Stimulated activated CD4-positive, alpha-beta T cell treated with anti-CD3 and anti-CD28 coated beads, TNF-alpha, amount 100 ng/mL, for 48 hours (primary cell): ENCODE measurements at places on chromosomes 5 and 9.

GRCh38 chr9:90842996-90843395 is 41.4 kb downstream of the SYK start:
- DNase-seq = no peak

GRCh38 chr5:79512471-79513307 is 1.2 kb downstream of the HOMER1 start:
- DNase-seq = no peak

GRCh38 chr5:145242551-145242950 is 592.6 kb downstream of the PRELID2 start:
- DNase-seq = no peak

DNA sequence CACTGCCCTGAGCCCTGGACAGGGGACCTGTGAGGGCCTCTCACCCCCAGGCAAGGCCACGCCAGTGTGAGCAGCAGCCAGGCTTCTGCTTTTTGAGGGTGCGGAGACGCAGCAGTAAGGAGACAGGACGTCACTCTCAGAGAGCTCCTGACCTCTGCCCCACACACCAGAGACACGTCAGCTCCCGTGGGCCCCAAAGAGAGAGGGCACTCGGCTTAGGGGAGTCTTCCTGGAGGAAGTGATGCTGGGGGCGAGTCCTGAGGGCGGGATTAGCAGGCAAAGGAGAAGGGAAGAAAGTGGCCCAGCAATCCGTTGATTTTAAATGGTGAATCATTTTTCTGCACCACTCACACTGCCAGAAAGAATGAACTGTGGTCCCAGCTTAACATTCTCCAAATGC is 24.0 kb upstream of the SLC9A3 start:
- DNase-seq = no peak

DNA sequence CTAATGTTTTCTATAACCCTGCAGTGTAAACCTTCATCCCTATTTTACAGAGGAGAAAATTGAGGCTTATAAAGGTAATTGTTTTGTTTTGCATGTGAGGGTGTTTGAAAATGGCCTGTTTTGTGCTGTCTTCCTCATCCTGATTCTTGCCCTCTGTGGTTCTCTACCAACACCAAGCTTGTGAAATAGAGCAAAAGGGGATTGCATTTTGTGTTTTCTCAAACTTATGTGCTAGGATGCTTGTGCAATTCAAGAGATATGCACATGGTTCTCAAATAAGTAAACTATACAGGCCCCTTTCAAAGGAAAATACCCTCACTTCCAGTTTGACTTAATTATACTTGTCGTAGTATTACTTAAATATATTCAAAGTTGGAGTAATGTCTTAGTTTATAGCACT is 17.2 kb downstream of the PAM start:
- no peak for DNase-seq

GRCh38 chr5:149314571-149315111 is 30.7 kb upstream of the GRPEL2 start:
- DNase-seq = no peak

DNA sequence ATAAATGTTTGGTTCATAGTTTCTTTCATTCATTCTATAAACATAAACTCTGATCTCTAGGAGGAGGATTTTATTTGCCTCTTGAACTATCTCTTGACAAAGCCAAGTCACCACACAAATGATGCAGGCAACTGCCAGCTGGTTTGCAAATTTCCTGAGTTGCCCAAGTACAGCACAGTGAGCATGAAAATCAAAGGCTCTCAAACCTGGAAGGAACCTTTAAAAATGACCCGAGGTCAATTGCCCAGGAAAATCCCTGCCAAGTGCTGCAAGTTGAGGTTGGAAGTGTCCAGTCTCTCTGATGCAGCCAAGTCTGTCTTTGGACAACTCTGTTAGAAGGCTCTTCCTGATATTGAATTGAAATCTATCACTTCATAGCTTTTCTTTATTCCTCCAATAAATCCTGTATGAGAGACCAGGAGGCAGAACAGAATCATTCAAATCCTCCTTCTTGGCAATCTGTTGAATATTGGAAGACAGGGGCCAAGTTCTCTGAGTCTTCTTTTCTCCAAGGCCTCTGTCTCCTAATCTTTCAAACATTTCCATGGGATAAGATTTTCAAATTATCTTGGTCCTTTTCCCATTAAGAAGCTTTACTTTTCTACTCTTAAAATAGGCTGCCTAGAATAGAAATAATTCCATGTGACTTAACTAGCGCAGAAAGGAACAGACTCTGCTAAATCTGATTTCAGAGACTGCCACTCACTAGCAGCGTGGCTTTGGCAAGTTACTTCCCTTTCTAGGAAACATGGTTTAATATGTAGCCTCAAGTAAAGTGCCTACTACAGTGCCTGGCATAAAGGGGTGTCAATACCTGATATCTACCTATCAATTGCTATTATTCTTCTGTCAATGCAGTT is 159.2 kb downstream of the SNX18 start:
- no peak for DNase-seq

GRCh38 chr5:76175821-76176403 is 92.7 kb downstream of the SV2C start:
- DNase-seq = no peak

GRCh38 chr5:40801771-40802562 is 3.8 kb upstream of the PRKAA1 start:
- no peak for DNase-seq

GRCh38 chr5:41908374-41909079 is 4.4 kb downstream of the RIMOC1 start:
- no peak for DNase-seq

DNA sequence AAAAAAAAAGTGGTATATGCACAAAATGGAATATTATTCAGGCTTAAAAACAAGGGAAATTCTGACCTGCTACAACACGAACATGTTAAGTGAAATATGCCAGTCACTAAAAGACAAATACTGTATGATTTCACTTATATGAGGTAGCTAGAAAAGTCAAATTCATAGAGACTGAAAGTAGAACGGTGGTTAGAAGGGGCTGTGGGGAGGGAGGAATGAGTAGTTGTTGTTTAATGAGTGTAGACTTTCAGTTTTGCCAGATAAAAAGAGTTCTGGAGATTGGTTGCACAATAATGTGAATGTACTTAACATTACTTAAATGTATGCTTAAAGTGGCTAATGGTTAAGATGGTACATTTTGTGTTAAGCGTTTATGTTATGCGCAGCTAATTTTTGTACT is 79.5 kb upstream of the IL12B start:
- peak; percentile 6 for DNase-seq

- no peak for DNase-seq
Observed at GRCh38 chr9:19188771-19189170, 41.7 kb upstream of the DENND4C start.

- no peak for DNase-seq
Observed at GRCh38 chr9:121364077-121364476, 6.0 kb downstream of the STOM start.

DNA sequence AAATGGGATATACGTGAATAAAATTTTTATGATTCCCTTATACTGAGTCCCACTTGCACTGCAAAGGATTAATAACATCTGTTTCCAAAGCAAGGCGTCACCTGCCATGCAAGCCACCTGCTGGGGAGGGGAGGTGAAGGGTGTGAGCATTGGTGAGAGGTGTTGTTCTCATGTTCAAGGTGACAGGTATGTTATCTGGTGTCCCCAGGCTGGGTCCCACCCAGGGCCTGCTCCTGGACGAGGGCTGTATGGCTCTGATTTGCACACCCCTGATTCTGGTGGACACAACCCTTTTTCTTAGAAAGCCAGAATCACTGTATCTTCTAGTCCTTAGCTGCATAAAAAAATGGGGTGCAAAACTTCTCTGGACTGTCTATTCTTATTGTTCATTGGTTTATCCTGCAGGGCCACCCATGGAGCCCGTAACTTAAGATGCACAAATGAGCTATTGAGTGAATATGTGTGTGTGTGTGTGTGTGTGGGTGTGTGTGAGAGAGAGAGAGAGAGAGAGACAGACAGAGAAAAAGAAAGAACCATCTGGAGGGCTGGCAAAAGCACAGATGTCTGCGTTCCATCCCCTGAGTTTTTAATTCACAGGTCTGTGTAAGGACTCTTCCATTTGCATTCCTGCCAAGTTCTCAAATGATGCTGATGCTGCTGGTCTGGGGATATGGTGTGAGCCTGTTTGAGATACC is 53.7 kb downstream of the SYK start:
- DNase-seq = no peak

GRCh38 chr9:85428230-85428629 is 313.5 kb downstream of the AGTPBP1 start:
- no peak for DNase-seq

- DNase-seq = no peak
Observed at GRCh38 chr5:10746711-10747110, 14.3 kb downstream of the DAP start.

GRCh38 chr5:142716963-142717362 is 31.1 kb upstream of the FGF1 start:
- peak; percentile 9 for DNase-seq

GRCh38 chr5:170756691-170757090 is 26.8 kb upstream of the GABRP start:
- DNase-seq = no peak

DNA sequence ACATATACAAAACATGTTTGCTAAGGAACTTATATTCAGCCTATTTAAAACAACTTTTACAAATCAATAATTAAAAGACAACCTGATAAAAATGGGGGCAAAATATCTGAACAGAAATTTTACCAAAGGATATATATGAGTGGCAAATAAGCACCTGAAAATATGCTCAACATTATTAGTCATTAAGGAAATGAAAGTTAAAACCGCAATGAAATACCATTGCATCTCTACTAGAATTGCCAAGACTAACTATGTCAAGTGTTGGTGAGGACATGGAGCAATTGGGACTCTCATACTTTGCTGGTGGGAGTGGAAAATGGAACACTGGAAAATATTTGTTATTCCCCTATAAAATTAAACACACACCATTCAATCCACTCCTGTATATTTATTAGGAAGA is 26.3 kb upstream of the PPP2R2B start:
- no peak for DNase-seq

GRCh38 chr5:134083517-134083916 is 31.0 kb upstream of the TCF7 start:
- no peak for DNase-seq

DNA sequence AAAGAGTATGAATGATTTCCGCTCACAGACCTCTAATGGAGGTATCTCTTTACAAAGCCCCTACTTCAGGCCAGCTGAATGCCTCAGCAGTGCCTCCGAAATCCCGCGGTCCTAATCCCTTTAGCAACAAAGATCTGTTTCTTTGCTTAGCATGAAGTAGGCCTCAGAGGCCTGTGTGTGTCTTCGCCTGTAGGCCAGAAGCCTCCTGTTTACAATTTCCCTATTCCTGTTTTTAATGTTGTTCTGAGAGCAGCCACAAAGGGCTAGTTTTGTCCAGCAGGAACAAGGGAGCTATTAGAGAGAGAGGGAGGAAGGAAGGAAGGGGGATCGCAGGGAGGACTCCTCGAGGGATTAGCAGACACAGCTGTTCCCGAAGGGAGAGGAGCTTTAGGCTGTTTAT is 166.4 kb upstream of the SPRY4 start:
- DNase-seq = no peak

GRCh38 chr5:89302102-89302891 is 419.3 kb upstream of the MEF2C start:
- DNase-seq = no peak

DNA sequence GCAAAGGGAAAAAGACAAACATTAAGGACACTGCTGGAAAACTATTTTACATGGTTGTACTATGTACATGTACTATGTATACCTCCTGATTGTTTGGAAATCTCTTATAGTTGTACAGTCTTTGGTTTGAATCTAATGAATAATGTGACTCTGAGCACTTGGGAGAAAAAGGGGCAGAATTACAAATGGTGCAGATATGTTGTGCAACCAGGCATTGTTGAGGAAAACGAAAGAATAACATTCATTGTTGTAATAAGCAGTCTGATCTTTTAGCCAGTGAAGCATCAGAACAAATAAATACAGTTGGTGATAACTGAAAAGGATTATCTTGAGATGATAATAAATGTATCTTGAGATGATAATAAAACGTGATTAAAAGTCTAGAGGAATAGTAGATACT is 87.2 kb downstream of the CSNK1G3 start:
- DNase-seq = no peak

DNA sequence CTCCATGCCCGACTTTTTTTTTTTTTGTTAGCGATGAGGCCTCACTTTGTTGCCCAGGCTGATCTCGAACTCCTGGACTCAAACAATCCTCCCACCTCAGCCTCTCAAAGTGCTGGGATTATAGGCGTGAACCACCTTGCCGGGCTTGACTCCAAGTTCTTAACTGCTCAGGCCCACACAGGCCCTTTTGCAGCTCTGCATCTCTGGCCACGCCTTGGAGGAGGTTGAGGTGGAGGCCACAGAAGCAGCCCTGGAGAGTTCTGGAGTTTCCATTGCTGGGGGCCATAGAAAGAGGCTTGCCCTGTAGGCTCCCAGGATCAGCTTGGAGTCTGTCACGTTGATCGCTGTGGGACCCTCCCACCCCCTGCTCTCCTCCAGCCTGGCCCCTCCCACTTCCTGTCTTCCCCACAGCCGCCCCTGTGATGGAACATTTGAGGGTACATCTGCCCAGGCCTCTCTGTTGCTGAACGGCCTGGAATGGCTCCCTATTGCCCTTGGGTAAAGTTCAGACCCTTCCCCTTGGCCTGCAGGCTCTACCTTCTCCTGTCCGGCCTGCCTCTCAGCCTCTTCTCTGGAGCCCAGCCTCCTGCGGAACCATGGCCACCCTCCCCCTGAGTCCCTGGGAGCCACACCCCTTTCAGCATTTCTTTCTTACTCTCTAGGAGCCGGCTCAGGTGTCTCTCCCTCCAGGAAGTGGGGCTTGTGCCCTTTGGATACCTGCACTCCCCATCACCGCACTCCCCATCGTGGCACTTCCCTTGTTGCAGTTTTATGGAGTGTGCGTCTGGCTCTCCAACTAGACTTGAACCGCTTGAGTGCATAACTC is 30.4 kb upstream of the IER5L start:
- peak; percentile 60 for DNase-seq

- no peak for DNase-seq
Observed at GRCh38 chr9:126957687-126958053, 43.1 kb downstream of the RALGPS1 start.

DNA sequence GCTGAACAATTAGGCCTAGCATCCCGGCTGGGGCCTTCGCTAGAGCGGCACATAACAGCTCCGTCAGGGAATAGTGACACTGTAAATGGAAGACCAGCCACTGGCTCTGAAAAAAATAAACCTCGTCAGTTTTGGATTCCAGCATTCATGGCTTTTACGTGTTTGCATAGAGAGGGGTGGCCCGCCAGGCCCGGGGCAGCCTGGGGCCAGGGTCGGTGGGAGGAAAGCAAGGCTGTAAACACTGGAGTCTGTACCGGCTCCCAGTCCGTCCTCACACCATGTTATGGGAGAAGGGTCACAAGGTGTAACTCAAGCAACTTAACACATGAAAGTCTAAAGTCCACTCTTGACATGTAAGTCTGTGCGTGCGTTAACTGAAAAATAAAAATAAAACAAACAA is 11.2 kb downstream of the CCNI2 start:
- no peak for DNase-seq

DNA sequence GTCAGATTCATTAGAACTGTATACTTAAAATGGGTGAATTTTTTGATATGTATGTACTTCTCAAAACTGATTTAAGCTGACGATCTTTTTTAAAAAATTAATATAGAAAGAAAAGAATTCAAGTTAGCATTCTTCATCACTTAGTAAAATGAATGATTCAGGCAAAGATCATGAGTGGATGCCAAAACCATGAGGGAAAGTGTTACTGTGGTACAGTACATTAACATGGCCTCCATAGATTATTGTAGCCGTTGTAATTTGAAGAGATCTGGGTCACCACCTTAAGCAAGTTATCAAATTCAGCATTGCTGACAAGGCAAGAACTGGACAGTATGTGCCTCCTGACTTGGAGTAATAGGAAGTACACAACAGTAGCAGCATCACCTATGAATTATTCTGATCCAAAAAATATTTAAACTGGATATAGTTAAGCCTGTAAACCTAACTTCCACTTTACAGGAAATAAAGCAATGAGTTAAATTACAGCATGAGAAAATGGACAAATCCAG is 29.7 kb downstream of the C9orf85 start:
- no peak for DNase-seq
